ENCODE measurements at places on chromosomes 1 and 21. TPM values are rescaled to one million over a fixed set of nuclear protein-coding genes. Genes with fewer than 3 reads are reported as not detected.

- no peak for DNase-seq
- no peak overlapping the region for H3K27ac ChIP-seq
- H3K27me3 ChIP-seq = no peaks in the 10 kb centered on the region
Observed at GRCh38 chr1:186102547-186103148, 272.4 kb downstream of the TPR start.

- H3K4me1 ChIP-seq = no peaks in the 10 kb centered on the region
- no peaks in the 10 kb centered on the region for H3K27me3 ChIP-seq
- H3K27ac ChIP-seq = no peak overlapping the region
- DNase-seq = no peak
- no peak overlapping the region for H3K4me3 ChIP-seq
- H3K36me3 ChIP-seq = peaks cover 1% of the 10 kb centered on the region
Observed at GRCh38 chr1:193846876-193847604, 660.6 kb upstream of the B3GALT2 start.

GRCh38 chr1:41576206-41576605 is 91.7 kb upstream of the EDN2 start:
- DNase-seq = no peak
- peaks cover 32% of the 10 kb centered on the region for H3K4me1 ChIP-seq
- no peak overlapping the region for H3K27ac ChIP-seq
- H3K4me3 ChIP-seq = no peak overlapping the region
- no peaks in the 10 kb centered on the region for H3K27me3 ChIP-seq

KPRP gene
- total RNA-seq = not detected

SYT2 gene
- not detected for total RNA-seq
